ENCODE measurements at places on chromosomes 5 and 9.

GRCh38 chr5:75566710-75567309, 44.4 kb upstream of the ANKDD1B start:
- ATAC-seq: peak; percentile 91

DNA sequence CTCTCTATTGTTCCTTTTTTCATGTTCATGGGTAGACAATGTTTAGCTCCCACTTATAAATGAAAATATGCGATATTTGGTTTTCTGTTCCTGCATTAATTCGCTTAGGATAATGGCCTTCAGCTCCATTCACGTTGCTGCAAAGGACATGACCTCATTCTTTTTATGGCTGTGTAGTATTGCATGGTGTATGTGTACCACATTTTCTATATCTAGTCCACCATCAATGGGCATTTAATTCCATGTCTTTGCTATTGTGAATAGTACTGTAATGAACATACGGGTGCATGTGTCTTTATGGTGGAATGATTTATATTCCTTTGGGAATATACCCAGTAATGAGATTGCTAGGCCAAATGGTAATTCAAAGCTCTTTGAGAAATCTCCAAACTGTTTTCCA, 392.0 kb downstream of the EFNA5 start:
- no peak for ATAC-seq

DNA sequence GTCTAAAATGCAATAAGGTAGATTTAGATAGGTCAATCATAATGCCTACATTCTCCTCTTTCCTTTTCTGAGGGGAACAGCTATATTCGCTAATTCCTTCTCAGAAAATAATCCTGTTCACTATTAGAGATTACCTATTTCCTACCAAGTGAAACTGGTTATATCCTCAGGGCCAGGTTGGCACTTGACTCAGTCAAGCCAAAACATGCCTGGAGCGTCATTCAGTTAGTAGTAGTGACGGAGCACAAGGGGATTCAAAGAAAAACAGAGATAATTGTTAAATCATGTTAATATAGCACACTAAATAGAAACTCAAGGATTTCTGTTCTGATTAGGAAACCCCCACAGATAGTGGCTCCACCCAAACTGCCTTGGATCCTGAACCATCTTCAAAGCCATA, 515.4 kb upstream of the PTPRD start:
- no peak for ATAC-seq

DNA sequence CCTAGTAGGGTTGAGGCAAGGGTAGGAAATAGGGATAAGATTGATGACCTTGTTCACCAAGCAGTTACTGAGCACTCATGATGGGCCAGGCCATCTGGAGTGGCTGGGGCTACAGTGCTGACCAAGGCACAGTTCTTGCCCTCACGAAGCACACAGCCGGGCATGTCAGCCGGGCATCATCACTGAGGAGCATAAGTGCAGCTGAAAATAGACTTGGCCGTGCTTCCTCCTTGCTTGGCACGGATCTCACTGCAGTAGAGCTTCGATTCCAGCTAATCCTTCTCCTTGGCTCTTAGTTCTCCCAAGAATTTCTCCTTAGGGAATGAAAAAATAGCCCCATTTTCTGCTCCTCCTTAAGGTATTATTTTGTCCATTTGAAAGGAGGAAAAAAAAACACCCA, 116.6 kb downstream of the NMUR2 start:
- peak; percentile 63 for ATAC-seq

DNA sequence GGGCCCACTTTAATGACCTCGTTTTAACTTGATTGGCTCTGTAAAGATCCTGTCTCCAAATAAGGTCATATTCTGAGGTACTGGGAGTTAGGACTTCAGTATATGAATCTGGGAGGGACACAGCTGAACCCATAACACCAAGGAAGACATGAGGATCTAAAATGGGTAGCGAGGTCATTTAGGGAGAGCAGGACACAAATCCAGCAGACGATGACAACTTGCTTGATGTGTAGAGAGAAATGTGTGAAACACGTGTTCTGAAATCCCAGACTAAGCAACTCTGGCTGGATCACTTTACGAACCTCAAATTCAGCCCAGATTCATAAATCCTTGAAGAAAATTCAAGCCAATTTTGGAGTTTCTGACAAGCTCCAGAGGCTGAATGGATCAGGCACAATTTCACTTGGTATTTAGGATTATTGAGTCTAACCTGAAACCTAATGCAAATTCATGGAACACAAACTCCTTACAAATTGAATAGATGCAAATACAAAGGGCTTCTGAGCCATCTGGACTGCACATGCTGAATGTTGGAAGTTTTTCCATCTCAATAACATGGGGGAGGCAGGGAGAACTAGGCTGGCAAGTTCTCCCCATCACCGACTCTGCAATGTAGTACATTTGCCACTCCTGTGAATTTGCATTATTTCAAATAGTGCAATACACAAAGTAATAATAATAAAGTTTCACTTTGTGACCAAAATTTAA, 74.0 kb upstream of the SLC30A5 start:
- no peak for ATAC-seq

- ATAC-seq: no peak
Observed at GRCh38 chr9:123174887-123175518, 93.4 kb downstream of the STRBP start.
